Mucosa of descending colon (tissue), 3 donors: ENCODE measurements at places on chromosomes 7 and 10.

DNA sequence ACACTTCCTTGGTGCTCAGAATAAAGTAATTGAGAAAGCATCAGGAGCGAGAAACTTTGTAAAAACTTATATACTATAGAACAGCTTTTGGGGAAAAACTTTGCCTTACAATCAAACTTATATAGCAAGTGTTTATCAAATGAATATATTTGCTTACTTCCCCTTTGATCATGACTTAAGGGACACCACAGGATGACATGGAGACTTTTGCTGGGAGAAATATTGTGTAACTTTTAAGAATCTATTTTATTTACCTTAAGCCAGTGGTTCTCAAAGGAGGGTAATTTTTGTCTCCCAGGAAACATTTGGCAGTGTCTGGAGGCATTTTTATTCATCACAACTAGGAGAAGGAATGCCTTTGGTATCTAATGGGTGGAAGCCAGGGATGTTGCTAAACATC is 173.8 kb upstream of the HABP2 start:
- DNase-seq, result no peak

DNA sequence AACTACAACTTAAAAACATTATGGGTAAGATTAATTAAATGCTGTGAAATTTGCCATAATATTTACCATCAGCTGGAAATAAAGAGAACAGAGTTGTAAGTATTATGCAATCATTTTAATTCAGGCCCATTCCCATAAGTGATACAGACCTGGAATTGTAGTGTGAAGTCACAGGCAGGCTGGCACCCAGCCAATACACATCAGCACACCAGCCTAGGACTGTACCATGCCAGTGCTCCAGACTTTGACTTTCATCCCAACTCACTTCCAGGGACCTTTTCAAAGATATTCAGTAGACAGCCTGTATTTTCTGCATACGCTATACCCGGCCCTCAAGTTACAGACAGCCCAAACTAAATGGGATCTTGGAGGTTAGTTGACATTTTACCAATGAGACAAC is 143.3 kb downstream of the TES start:
- DNase-seq, result no peak

DNA sequence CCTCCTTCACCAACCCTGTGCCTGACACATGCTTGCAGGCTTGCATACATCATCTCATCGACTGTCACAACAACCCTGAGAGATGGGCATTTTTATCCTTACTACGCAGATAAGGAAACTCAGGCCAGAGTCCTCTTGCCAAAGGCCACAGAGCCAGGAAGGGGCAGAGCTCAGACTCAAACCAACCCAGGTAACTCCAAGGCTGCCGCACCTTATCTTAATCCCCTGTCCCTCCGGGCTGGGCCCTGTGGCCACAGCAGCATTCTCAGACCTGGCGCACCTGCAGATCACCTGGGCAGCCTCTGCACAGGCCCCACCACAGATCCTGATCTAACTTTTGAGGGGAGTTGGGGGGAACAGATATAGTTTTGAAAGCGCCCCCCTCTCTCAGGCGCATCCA is 35.1 kb downstream of the SORBS1 start:
- no peak for DNase-seq

GRCh38 chr10:86798025-86798424 is 41.6 kb downstream of the BMPR1A start:
- DNase-seq, result no peak

DNA sequence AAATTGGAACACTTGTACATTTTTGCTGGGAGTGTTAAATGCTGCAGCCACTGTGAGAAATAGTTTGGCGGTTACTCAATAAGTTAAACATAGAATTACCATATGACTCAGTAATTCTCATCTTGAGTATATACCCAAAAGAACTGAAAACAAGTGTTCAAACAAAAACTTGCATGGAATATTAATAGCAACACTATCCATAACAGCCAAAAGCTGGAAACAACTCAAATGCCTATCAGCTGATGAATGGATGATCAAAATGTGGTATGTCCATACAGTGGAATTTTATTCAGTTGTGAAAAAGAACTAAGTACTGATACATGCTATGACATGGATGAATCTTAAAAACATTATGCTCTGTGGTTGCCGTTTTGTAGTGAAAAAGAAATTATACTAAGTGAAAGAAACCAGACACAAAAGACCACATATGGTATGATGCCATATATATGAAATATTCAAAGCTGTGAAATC is 63.0 kb upstream of the SP4 start:
- DNase-seq, result no peak

GRCh38 chr7:96111405-96111804 is 210.5 kb downstream of the SLC25A13 start:
- no peak for DNase-seq

- no peak for DNase-seq
These were observed 130.1 kb downstream of the DLG5 start for GRCh38 chr10:77796311-77796915.

- peak; percentile 45 for DNase-seq
These were observed 62.6 kb downstream of the RASGEF1A start for GRCh38 chr10:43204042-43204942.

- no peak for DNase-seq
These were observed 9.4 kb upstream of the FAM170B start for GRCh38 chr10:49143249-49143648.

DNA sequence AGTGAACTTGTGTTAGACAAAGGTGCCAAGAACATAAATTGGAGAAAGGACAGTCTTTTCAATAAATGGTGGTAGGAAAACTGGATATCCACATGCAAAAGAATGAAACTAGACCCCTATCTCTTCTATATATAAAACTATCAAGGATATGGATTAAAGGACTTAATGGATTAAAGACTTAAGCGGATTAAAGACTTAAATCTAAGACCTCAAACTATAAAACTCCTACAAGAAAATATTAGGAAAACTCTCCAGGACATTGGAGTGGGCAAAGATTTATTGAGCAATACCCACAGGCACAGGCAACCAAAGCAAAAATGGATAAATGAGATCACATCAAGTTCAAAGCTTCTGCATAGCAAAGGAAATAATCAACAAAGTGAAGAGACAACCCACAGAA is 242.9 kb upstream of the MEOX2 start:
- DNase-seq, result no peak

DNA sequence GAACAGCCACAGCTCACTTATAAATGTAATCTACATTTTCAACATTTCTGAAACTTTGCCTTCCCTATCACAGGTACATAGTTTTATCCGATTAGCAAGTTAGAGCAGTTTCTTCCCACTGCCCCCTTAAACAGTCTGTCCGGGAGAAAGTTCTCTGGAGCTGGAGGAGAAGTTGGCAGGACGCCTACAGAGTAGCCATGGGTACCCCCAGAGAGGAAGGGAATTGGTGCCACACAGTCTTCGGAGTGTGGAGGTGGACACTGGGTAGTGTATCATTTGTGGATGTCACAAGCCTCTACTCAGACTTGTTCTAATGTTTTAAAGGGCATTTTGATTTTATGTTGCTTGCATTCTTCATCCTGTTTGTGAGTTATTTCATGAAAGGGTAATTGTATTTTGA is 39.0 kb downstream of the TAF3 start:
- no peak for DNase-seq

GRCh38 chr7:153388611-153389010 is 629.1 kb downstream of the ACTR3B start:
- no peak for DNase-seq

DNA sequence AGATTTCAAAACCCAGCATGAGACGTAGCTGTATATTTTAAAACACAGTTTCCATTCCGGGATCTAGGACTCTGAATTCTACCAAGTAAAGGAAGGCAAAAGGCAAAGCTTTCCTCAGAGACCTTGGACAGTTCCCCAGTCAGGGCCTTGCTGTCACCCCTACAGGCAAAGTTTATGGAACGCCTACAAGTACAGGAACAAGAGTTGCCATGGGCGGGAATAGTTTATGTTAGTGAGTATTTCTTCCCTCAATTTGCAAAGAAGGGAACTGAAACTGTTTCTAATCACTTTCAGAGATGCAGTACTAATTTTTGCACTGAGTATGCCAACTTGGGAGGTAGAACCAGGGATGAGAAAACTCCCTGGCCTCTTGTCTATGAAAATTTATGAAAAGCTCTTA is 68.2 kb upstream of the LRGUK start:
- no peak for DNase-seq

GRCh38 chr7:115359119-115359518 is 437.2 kb downstream of the MDFIC start:
- no peak for DNase-seq

GRCh38 chr7:23691320-23691719 is 11.3 kb downstream of the FAM221A start:
- no peak for DNase-seq

- DNase-seq, result peak; percentile 78
These were observed at the start of gene PPP1R9A for GRCh38 chr7:94907026-94907810. TSS of gene PPP1R9A (plus strand) at chr7:94907594. CDS start at chr7:94910114, 2,520 bp downstream.

DNA sequence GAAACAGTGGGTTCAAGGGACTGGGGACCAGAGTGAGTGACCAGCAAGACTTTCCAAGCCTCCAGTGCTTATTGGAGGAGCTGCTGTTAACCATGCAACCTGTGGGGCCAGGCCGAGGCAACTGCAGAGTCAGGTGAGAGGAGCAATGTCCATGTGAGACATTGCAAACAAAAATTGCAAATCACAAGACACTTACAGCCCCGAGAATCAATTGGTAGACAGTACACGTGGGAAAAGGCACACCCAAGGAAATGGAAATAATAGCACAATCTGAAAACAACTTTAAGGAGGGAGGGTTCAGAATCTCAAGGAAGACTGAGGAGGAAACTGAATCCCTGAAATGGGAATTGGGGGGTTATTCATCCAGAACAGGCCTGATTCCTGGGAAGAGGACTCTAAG is 72.6 kb downstream of the GLRX3 start:
- no peak for DNase-seq

GRCh38 chr10:89470628-89471027 is 56.3 kb downstream of the IFIT5 start:
- no peak for DNase-seq

- no peak for DNase-seq
These were observed 15.0 kb downstream of the HTRA1 start for GRCh38 chr10:122476333-122476695.

DNA sequence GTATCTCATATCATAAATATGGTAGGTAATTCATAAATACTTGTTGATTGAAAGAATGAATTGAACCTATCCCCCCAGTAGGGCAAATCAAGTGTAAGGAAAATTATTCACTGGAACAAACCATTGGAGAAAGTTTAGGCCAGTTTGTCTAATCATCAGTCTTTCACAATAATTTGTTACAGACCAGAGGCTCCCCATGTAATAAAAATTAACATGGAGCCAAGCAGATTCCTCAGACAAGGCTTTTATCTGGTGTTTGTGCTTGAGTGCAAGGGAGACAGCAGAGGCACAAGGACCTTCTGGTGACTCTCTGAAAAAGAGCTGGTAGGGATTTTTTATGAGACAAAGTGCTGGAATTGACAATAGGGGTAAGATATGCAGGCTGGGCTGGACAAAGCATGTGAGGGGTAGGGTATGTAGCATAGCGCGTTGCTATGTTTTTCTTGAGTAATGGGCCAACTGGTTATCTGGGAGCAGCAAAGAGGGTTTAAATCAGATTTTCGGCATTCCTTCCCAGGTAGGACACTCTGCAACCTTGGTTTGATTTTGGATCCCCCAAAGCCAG is 7.8 kb upstream of the PANK1 start:
- no peak for DNase-seq

DNA sequence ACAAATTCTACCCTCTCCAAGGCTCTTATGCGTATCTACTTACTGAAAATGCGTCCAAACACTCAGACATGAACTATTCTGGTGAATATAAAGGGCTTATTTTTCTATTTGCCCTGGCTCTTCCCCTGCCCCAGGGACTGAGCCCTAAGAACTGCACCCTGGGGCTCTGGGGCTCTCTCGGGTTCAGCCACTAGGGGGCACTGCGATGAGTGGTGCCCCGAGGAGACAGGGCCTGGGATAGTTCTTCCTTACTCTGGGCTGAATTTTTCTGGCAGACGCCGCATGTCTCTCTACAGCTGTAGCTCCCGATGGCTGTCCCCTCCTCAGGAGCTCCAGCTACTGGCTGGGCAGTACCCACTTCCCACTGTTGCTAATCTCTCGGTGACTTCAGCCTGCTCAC is 30.8 kb upstream of the GSDME start:
- DNase-seq, result no peak

DNA sequence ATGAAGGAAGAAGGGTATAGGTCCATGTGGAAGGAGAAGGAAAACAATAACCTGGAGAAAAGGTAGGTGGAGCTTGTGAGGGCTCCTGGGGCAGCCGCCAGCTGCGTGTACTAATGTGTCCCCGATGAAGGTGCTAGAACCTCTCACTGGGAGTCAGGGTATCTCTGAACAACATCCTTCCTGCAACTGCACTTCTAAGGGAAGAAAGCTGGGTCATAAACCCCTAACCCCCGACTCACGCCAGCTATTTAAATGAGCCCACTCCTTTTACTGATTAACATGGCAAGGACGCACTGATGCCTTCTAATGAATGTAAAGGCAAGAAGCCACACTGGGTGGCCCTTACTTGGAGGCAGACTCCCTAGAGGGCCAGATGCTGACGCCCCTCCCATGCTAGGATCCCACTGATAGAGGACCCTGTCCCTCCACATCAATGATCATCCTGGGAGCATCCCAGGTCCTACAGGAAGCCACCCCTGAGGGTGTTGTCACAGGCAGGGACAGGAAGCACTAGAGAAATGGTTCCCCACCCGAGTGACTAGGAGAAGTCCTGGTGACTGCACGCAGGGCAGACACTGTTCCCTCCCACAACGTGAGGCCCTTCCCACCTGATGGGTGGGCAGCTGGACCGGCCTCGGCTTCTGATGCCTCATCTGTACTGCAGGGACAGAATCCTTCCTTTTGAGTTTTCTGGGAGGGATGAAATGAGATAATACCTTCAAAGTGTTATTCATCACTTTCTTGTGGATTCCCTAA is 20.4 kb downstream of the JCAD start:
- no peak for DNase-seq

- DNase-seq, result no peak
These were observed 11.7 kb downstream of the CPA5 start for GRCh38 chr7:130356121-130356875.

DNA sequence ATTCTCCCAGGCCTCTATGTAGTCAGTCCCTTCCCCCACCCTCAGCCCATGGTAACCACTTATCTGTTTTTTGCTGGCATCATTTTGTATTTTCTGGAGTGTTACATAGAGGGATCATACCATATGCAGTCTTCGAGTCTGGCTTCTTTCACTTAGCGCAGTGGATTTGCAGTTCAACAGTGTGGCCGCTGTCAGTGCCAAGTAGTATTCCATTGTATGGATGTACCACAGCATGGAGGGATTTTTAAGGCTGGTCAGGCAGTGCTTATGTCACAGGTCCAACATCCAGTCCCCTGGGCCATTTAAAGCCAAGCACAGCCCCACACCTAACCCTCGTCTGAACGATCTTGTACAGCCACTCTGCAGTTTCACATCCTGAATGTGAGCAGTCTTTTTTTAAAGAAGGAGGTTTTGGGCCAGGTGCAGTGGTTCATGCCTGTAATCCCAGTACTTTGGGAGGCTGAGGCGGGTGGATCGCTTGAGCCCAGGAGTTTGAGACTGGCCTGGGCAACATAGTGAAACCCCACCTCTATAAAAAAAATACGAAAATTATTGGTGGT is 121.8 kb downstream of the CUX1 start:
- DNase-seq, result no peak
